ENCODE measurements at places on chromosomes 16 and 17.

DNA sequence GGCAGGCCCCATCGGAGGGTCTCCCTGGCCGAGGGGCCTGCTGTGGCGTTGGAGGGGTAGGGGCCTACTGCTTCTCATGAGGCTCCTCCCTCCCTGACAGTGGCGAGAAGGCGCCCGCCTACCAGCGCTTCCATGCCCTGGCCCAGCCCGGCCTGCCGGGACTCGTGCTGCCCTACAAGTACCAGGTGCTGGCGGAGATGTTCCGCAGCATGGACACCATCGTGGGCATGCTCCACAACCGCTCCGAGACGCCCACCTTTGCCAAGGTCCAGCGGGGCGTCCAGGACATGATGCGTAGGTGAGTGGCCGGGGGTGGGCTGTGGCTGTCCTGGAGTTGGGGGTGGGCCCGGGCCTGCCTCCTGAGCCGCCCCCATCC is 1.7 kb downstream of the CDT1 start:
- no peak for DNase-seq

DNA sequence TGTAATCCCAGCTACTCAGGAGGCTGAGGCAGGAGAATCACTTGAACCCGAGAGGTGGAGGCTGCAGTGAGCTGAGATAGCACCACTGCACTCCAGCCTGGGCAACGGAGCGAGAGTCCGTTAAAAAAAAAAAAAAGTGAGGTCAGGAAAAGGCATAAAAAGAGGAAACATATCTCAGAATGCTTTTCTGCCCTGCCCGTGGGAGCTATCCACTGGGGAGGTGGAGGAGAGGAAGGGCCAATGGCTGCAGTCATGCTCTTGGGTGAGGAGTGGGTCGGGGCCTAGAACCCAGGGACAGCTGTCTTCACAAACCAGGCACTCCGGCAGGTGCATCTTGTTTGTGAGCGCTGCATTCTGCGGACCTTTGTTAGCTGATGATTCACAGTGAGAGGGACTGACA is 60.0 kb upstream of the CDC42EP4 start:
- DNase-seq: no peak

DNA sequence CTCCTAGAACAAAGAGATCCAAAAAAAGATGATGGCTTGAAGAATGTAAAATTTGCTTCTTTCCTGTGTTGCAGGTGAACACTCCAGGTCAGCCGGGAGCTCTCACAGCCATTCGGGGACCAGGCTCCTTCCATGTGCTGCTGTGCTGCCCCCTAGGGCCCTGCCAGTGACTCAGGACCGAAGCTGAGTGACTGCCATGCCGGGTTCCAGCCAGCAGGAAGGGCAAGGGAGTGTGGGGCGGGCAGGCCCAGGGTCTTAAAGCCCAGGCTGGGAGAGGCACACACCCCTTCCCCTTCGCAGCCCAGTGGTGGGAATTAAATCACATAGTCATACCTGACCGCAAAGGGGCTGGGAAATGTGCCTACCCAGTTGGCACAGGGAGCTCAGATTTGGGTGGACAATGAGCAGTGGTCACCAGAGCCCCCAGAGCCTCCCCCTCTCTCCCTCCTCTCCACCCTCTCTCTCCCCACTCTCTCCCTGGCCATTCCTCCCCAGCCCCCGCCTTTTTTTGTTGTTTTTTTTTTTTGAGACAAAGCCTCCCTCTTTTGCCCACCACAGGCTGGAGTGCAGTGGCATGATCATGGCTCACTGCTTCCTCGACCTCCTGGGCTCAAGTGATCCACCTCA is 11.5 kb downstream of the EPOP start:
- peak; percentile 77 for DNase-seq

DNA sequence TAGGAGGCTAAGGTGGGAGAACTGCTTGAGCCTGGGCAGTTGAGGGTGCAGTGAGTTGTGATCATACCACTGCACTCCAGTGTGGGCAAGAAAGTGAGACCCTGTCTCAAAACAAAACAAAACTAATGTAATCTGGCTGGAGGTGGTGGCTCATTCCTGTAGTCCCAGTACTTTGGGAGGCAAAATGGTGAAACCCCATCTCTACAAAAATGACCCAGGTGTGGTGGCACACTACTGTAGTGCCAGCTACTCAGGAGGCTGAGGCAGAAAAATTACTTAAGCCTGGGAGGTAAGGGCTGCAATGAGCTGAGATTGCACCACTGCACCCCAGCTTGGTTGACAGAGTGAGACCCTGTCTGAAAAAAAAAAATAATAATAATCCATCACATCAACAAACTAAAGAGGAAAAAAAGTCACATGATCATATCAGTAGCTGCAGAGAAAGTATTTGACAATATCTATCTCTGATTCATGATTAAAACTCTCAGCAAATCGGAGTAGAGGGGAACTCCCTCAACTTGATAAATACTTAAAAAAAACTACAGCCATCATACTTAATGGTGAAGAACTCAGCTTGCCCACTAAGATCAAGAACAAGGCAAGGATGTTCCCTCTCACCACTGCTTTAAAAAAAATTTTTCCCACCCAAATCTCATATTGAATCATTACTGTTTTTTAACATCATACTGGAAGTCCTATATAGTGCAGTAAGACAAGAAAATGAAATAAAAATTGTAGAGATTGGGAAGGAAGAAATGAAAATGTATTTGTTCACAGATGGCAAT is 31.0 kb downstream of the DHRS7B start:
- no peak for DNase-seq

DNA sequence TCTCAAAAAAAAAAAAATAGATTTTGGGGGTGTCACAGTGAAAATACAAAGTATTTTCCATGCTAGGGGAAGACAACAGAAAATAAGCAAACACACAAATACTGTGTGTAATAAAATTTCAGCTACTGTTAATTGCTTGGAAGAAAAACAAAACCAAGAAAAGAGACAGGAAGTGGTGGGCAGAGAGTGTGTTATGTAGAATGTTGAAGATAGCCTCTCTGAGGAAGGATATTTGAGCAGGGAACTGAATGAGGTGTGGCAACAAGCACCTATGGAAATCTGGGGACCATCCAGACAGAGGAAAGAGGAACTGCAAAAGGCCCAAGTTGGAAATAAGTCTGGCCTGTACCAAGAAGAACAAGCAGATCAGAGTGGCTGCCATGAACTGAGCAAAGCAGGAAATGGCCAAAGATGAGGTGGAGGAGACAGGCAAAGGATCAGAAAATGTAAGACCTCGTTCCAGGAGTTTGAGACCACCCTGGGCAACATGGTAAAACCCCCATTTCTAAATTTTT is 7.8 kb upstream of the USP31 start:
- DNase-seq: no peak

DNA sequence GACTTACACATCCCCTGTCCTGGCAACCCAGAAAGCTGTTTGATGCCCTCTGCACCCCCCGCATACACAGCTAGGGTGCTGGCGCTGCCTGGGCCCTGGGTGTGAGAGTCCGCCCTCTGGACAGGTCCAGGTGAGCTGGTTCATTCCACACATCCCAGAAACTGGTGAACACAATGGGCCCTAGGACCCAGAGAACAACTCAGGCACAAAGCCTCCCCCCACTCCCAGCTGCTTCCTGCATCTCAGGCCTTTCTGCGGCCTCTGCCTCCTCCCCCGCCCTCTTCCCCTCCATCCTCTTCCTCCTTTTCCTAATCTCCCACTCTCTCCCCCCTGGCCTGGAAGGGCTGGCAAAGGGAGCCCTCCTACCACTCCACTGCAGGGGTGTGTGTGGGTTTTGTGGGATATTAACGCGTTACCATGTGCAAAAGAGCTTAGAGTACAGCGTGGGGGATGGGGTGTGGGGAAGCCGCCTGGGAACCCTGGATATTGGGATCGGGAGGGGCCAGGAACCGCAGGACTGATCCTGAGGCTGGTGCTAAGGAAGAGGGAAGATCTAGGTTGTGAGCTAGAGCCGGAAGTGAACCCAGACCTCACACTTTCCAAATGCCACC is 1.6 kb upstream of the PPP1R9B start:
- DNase-seq: peak; percentile 79

DNA sequence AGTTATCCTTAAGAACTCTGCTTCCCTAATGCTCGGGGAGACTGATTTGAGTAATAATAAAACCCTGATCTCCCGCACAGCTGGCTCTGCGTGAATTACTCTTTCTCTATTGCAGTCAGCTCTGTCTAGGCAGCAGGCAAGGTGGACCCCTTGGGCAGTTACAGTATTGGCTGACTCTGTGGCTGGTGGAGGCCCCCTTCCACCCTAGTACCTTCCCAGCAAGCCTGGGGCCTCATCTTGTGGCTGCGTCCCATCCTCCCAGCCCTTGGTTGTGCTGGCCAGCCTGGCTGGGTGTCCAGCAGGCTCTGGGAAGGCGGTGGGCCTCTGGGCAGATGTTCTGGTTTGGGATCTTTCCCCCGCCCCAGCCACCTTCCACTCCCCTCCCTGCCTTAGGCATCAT is 44.5 kb downstream of the CFAP20 start:
- no peak for DNase-seq

- DNase-seq: no peak
These were observed 1.2 kb downstream of the NFATC3 start for GRCh38 chr16:68086336-68086841.

DNA sequence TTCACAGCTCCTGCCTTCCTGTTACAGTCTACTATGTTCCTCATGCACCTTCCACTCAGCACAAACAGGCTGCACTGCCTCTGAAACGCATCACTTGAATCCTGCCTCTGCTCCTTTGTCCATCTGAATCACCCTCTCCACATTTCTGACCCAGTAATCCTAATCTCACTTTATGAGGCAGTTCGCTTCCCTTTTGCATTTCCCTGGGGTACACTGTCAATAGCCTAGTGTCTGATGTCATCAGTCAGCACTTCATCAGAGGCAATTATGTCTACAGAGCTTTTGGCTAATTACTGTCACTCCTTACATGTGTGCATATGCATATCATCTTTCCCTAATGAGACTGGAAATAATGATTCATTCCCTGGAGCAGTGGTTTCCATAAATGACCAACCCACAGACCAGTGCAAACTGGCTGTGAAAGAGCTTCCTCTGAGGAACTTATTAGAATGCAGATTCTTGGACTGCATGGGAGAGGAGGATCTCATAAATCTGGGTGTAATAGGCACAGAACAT is 23.6 kb downstream of the CA4 start:
- no peak for DNase-seq

- DNase-seq: no peak
These were observed 6.8 kb upstream of the RASD1 start for GRCh38 chr17:17502741-17503565.

GRCh38 chr16:69145658-69146057 is 13.2 kb downstream of the UTP4 start:
- no peak for DNase-seq

DNA sequence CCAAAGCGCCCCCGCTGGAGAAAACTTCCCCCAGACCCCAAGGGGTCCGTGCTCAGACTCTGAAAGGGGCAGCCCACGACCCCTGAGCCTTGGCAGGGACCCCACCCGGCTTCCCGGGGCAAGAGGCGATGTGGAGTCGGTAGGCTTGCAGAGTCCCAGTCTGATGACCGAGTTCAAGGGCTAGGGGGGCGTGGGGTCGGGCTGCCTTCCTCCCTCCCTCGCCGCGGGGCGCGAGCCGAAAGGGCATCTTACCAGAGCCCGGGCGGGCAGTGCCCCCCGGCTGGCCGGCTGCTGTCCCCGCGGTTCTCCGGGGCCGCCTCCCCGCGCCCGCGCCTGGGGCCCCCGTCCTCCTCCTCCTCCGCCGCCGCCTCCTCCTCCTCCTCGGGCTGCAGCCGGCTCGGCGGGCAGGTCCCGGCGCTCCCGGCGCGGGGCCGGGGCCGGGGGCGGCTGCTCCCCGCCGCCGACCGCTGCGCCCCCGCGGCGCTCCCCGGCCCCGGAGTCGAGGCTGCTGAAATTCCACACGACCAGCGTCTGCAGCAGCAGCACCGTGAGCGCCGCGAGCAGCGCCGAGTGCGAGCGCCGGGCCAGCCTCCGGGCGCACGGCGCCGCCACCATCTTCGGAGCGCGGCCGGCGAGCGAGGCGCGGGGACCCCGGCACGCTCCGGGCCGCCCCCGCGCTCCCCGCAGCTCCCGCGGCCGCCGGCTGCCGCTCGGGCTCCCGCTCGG is 415 bp downstream of the XYLT1 start:
- DNase-seq: peak; percentile 72

DNA sequence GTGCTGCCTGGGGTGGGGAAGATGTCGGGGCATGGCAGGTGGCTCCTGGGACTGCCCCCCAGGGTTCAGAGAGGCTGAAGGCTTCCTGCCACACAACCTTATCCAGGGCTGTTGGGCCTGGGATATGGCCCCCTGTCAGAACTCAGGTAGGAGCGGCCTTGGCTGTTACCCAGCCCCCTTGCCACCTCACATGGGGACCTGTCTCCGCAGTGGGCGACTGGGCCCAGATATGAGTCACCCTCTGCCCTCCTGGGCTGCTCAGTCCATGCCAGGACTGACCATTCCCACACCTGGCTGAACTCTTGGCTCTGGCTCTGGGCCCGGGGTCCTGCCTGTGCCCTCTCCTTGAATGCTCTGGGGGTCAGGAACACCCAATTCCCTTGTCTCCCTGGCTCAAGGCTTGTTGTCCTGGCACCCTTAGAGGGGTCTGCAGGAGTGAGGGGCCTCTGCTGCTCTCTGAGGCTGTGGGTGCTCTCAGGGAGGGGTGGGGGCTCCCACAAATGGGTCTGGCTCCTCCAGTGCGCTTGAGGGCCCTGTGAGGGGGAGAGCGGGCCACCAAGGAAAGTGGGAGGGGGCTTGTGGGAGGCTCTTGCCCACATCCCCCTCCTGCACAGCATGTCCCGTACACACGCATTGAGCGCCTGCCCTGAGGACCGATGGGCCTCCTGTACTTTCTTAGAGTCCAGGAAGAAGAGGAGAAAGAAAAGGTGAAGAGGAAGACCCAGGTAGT is 36.0 kb downstream of the LGALS9 start:
- DNase-seq: no peak

DNA sequence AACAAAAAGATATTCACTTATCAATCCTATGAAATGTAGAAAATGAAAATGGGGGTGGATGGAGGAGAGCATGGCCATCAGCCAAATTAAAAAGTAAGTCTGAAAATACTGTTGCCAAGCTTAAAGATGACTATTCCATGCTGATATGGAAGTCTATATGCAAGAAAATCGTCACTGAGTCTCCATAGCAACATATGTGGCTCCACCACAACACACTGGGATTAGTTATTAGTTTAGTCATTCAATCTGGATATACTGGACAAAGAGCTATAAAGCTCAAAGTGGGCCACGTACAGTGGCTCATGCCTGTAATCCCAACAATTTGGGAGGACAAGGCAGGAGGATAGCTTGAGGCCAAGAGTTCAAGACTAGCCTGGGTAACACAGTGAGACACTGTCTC is 24.7 kb upstream of the PSMD7 start:
- DNase-seq: no peak

GRCh38 chr17:49401971-49402611 is 12.6 kb downstream of the PHB1 start:
- DNase-seq: no peak

DNA sequence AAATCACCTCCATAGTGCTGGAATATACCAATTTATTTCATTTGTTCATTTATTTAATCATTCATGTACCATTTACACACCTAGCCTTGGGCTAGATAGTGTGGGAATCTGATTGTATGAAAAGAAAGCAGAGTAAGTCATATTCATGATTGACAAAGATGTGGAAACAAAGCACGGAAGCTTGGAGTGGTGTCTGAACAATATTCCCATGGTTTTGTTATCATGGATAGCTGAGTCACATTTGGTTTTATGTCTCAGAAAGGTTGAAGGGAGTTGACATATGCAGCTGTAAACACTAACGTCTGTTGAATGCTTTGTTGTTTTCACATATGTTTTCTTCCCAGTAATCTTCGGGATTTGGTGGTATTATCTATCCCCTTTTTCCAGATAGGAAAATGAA is 76.6 kb downstream of the MAP2K4 start:
- no peak for DNase-seq

GRCh38 chr16:73066331-73066926 is 18.5 kb upstream of the ZFHX3 start:
- no peak for DNase-seq
